Spinal cord (tissue), 10 donors: ENCODE measurements at places on chromosomes 5 and 9. TPM values are rescaled to one million over a fixed set of nuclear protein-coding genes. Genes with fewer than 3 reads are reported as not detected.

- DNase-seq = no peak
Observed at GRCh38 chr5:147180751-147181150, 54.1 kb upstream of the STK32A start.

- DNase-seq = peak; percentile 30
Observed at GRCh38 chr9:76688471-76689238, 75.6 kb upstream of the PCA3 start.

DNA sequence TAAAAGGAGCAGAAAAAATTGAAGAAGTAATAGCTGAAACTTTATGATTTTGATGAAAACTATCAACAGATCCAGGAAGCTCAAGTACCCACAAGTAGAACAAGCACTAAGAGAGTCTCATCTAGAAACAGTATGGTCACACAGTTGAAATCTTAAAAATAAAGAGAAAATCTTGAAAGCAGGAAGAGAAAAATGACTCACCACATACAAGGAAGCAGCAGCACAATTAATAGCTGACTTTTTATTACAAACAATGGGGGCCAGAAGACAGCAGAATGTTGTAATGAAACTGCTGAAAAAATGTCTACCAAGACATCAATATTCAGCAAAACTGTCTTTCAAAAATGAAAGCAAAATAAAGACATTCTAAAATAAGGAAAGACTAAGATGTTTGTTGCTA lies 1108.3 kb upstream of the DMAC1 start:
- no peak for DNase-seq

- DNase-seq = no peak
Observed at GRCh38 chr9:93183663-93184431, at the start of gene WNK2. WNK2 (plus strand) TSS chr9:93184139; CDS start chr9:93184930, 791 bp downstream.

The SOX30 gene
- not detected for total RNA-seq

The ADAMTS2 gene
- total RNA-seq = 25.7 TPM

DNA sequence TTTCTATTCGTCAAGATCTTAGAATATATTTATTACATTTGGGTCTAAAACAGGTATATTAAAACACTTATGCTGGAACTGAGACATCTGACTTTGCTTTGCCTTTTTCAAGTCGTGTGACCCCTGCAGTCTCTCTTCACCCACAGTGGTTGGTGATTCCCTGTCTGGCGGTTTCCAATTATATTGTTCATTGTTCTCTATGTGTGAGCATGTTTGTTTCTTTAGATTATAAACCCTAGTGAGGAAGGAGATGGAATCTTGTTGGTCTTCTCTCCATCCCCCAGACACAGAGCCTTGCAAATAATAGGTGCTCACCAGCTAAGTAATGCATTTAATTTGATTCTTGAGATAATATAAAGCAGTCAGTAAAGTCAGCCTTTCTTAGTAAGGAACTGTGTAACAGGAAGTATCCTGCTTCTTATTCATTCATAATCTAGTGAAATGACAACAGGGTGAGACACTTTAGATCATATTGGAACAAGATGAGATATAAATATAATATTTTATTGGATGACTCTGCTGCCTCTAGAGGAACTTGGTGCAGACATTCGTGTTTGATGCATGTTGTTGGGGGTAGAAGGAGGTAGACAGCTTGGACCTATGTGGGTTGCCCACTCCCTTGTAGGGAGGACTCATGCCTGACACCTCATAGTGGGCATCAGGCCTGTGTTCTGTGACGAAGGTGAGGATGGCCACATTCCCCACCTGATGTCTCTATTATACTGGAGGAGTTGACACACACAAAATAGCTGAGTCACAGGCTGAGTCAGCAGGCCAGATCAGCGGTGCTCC lies 88.1 kb downstream of the FGF1 start:
- DNase-seq = no peak

The ABL1 gene
- total RNA-seq = 59.4 TPM

The NEUROG1 gene
- total RNA-seq = 0.39 TPM
